Activated CD4-positive, alpha-beta memory T cell treated with anti-CD3 and anti-CD28 coated beads for 36 hours (primary cell): ENCODE measurements at places on chromosomes 3 and 15. TPM values are rescaled to one million over a fixed set of nuclear protein-coding genes. Genes with fewer than 3 reads are reported as not detected.

GRCh38 chr3:100438623-100438974, 37.3 kb downstream of the LNP1 start:
- H3K36me3 ChIP-seq = peaks cover 6% of the 10 kb centered on the region
- no peak overlapping the region for H3K4me3 ChIP-seq
- H3K4me1 ChIP-seq = peaks cover 8% of the 10 kb centered on the region
- H3K27ac ChIP-seq = no peak overlapping the region
- no peak for DNase-seq

- H3K27me3 ChIP-seq = no peaks in the 10 kb centered on the region
- no peak for DNase-seq
- no peaks in the 10 kb centered on the region for H3K36me3 ChIP-seq
- H3K4me3 ChIP-seq = no peak overlapping the region
Observed at GRCh38 chr3:140530603-140531002, 147.3 kb upstream of the TRIM42 start.

- no peaks in the 10 kb centered on the region for H3K4me1 ChIP-seq
- no peaks in the 10 kb centered on the region for H3K36me3 ChIP-seq
- no peak overlapping the region for H3K4me3 ChIP-seq
- H3K27me3 ChIP-seq = peaks cover 16% of the 10 kb centered on the region
- no peak for DNase-seq
- no peak overlapping the region for H3K27ac ChIP-seq
Observed at GRCh38 chr3:185715091-185715490, 109.8 kb downstream of the IGF2BP2 start.

The RHCG gene
- total RNA-seq = not detected

DNA sequence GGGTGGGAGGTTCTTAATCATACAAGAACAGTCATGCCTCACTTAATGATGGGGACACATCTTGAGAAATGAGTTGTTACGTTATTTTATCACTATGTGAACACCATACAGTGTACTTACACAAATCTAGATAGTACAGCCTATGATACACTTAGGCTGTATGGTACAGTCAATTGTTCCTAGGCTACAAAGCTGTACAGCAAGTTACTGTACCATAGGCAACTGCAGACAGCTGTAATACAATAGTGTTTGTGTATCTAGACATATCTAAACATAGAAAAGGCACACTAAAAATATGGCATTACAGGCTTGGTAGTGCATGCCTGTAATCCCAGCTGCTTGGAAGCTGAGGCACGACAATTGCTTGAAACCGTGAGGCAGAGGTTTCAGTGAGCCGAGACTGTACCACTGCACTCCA, 55.7 kb upstream of the PLXND1 start:
- peaks cover 2% of the 10 kb centered on the region for H3K36me3 ChIP-seq
- DNase-seq = no peak
- no peak overlapping the region for H3K4me3 ChIP-seq
- H3K4me1 ChIP-seq = peaks cover 11% of the 10 kb centered on the region

The CORO2B gene
- 0.07 TPM for total RNA-seq

The ALDH1L1 gene
- not detected for total RNA-seq

DNA sequence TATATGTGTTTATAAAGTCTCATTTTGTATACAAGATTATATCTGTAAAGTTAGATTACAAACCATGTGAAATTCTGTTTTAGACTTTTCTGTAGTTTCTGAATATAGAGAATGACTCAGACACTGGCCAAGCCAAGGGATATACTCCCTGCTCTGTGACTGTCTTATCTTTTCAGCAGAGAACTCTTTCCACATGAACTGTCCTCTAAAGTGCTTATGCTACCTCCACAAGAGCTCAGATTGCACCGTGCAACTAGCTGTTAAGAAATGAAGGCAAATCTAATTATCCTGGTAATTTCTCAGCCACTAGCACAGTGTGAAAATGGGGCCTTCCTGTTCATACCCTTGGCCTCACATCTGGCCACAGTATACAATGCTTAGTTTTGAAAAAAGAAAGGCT, 44.3 kb upstream of the CPNE4 start:
- H3K36me3 ChIP-seq = no peaks in the 10 kb centered on the region
- no peak for DNase-seq
- H3K4me1 ChIP-seq = no peaks in the 10 kb centered on the region
- no peaks in the 10 kb centered on the region for H3K27me3 ChIP-seq
- H3K4me3 ChIP-seq = no peak overlapping the region

The MGLL gene
- total RNA-seq = 0.41 TPM

The IFT122 gene
- 25.5 TPM for total RNA-seq

The UROC1 gene
- not detected for total RNA-seq

GRCh38 chr3:107670986-107671385, 148.2 kb downstream of the BBX start:
- no peaks in the 10 kb centered on the region for H3K36me3 ChIP-seq
- H3K4me3 ChIP-seq = no peak overlapping the region
- H3K27ac ChIP-seq = no peak overlapping the region
- DNase-seq = no peak
- no peaks in the 10 kb centered on the region for H3K27me3 ChIP-seq
- H3K4me1 ChIP-seq = peaks cover 7% of the 10 kb centered on the region

- H3K27me3 ChIP-seq = peaks cover 8% of the 10 kb centered on the region
- no peak for DNase-seq
- H3K27ac ChIP-seq = no peak overlapping the region
- no peaks in the 10 kb centered on the region for H3K4me1 ChIP-seq
- no peaks in the 10 kb centered on the region for H3K36me3 ChIP-seq
- H3K4me3 ChIP-seq = no peak overlapping the region
Observed at GRCh38 chr3:142817897-142818296, 71.0 kb downstream of the PCOLCE2 start.

DNA sequence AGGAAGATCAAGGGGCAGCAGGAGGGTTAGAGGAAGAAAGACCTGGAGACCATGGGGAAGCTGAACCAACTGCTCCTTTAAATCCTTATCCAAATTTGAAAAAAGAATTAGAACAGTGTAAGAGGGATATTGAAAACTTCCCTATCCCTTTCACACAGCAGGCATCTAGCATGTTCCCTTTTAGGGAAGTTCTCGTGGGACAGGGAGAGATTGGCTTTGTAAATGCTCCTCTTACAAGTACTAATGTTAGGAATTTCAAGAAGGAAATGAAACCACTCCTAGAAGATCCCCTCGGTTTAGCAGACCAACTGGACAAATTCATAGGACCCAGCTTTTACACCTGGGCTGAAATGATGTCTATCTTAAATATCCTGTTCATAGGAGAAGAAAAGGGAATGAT, 41.5 kb downstream of the PPCDC start:
- peaks cover 41% of the 10 kb centered on the region for H3K4me1 ChIP-seq
- H3K27ac ChIP-seq = no peak overlapping the region
- no peak for DNase-seq
- peaks cover 1% of the 10 kb centered on the region for H3K27me3 ChIP-seq
- H3K4me3 ChIP-seq = no peak overlapping the region

GRCh38 chr15:81117136-81117535, 16.9 kb upstream of the CFAP161 start:
- no peak for DNase-seq
- H3K4me3 ChIP-seq = no peak overlapping the region
- H3K27me3 ChIP-seq = peaks cover 32% of the 10 kb centered on the region
- no peaks in the 10 kb centered on the region for H3K4me1 ChIP-seq
- no peak overlapping the region for H3K27ac ChIP-seq

DNA sequence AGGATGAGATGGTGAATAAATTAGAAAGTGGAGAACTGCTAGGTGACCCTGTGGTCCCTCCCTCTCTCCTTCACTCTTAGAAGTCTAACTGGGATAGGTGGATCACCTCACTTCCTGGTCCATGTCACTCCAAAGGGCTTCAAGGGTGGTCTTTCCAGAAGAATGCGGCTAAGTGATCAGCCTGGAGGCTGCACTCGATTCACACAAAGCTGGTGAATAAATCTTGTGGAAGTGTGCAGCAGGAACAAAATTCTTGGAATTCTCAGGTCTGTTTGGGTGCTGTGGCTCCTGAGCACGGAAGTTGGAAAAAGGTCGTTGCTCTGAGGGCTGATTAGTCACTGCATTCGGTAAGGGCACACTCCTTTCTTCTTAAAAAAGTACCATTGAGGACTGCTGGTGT, 46.3 kb downstream of the GASK1A start:
- H3K27ac ChIP-seq = no peak overlapping the region
- H3K36me3 ChIP-seq = peaks cover 1% of the 10 kb centered on the region
- H3K27me3 ChIP-seq = no peaks in the 10 kb centered on the region
- H3K4me3 ChIP-seq = no peak overlapping the region
- no peak for DNase-seq
- peaks cover 51% of the 10 kb centered on the region for H3K4me1 ChIP-seq

DNA sequence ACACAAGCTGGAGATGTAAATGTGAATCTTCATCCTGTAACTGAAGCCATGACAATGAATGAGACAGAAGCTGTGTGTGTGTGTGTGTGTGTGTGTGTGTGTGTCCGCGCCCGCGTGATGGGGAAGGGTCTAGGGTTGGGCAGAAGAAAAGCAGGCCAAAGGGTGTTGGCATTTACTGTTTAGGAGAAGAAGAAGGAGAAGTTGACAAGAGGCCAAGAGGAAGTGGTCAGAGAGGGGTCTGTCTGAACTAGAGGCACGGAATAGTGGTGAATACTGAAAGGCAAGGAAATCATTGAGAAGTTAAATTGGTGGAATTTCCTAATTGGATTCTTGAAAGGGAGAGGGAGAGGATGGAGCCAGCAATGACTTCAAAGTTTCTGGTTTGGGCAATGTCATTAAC, 5.6 kb upstream of the NCEH1 start:
- no peaks in the 10 kb centered on the region for H3K4me1 ChIP-seq
- H3K36me3 ChIP-seq = no peaks in the 10 kb centered on the region
- no peak for DNase-seq
- H3K27ac ChIP-seq = no peak overlapping the region

The PLSCR4 gene
- not detected for total RNA-seq

DNA sequence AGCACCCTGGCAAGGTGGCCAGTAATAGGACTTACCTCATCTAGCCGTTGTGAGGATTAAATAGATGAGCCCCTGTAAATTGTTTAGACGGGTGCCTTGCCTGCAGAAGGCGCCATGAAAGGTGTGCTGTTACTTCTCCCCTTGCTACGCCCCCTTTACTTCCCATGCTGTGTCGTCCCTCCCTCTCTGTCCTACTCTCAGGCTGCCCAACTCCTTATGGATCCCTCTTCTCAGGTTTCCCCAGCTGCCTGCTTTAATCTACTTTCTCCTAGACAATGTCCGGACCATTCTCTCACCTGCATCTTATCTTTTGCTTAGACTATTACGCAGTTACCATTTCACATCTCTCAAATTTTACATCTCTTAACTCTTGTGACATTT, 1.7 kb upstream of the FBXW12 start:
- DNase-seq = no peak
- no peak overlapping the region for H3K4me3 ChIP-seq
- no peaks in the 10 kb centered on the region for H3K27me3 ChIP-seq
- no peaks in the 10 kb centered on the region for H3K36me3 ChIP-seq
- no peak overlapping the region for H3K27ac ChIP-seq

GRCh38 chr3:151903501-151903991, 30.1 kb downstream of the SUCNR1 start:
- no peaks in the 10 kb centered on the region for H3K27me3 ChIP-seq
- no peak for DNase-seq
- H3K4me3 ChIP-seq = no peak overlapping the region
- H3K4me1 ChIP-seq = peaks cover 8% of the 10 kb centered on the region
